ENCODE measurements at places on chromosomes 16 and 17. TPM values are rescaled to one million over a fixed set of nuclear protein-coding genes. Genes with fewer than 3 reads are reported as not detected.

GRCh38 chr17:9071016-9071415, 49.7 kb downstream of the NTN1 start:
- no peak for DNase-seq

GRCh38 chr17:48478224-48479013, 48.4 kb upstream of the SKAP1 start:
- no peak for DNase-seq

GRCh38 chr16:2333231-2333630, 7.3 kb downstream of the ABCA3 start:
- no peak for DNase-seq

Gene CACNG4
- 0.26 TPM for polyA plus RNA-seq

Gene ZNF213
- 5.6 TPM for polyA plus RNA-seq

Gene SGCA
- polyA plus RNA-seq, result 5.5 TPM

Gene ABCC6
- 54.5 TPM for polyA plus RNA-seq
